GM19239 (cell line): ENCODE measurements at places on chromosomes 6 and 20.

GRCh38 chr20:61976644-61977418 lies 88.8 kb downstream of the TAF4 start:
- DNase-seq, result no peak

- no peak for DNase-seq
Measured at GRCh38 chr20:53813636-53814035, 220.0 kb upstream of the ZNF217 start.

DNA sequence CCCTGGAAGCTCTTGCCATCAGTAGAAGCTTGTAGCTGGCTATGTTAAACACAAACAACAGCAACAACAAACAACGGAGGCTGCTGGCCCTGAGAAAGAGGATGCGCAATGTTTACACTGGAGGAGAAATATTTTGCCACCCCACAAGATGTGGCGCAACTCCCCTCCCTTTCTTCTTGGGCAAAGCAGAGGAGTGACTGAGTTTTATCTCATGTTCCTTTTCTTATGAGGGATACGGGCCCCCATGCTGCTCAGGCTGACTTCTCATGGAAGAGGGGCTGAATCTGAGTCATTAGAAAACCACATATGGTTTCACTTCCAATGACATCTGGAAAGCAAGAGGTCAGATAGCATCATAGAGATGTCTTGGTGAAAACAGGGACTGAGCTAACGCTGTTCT lies 75.9 kb upstream of the HDDC2 start:
- no peak for DNase-seq

DNA sequence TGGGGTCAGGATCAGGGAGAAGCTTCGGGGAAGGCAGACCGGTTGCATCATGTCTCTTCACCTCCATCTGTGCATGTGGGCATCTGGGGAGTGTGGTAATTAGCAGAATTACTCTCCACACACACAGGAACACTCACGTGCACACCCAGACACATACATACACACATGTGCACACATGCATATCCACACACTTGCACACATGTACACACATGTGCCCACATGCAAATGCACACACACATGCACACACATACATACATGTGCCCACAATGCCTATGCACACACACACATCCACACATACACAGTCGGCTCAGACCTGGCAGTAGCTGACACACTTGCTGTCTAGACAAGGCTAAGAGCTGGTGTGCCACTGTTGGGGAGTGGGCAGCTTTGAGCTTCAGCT lies 212.3 kb upstream of the PMEPA1 start:
- no peak for DNase-seq

- no peak for DNase-seq
Measured at GRCh38 chr6:131948692-131949619, 2.2 kb downstream of the CCN2 start.

GRCh38 chr6:39079197-39080125 lies 30.9 kb downstream of the GLP1R start:
- no peak for DNase-seq

DNA sequence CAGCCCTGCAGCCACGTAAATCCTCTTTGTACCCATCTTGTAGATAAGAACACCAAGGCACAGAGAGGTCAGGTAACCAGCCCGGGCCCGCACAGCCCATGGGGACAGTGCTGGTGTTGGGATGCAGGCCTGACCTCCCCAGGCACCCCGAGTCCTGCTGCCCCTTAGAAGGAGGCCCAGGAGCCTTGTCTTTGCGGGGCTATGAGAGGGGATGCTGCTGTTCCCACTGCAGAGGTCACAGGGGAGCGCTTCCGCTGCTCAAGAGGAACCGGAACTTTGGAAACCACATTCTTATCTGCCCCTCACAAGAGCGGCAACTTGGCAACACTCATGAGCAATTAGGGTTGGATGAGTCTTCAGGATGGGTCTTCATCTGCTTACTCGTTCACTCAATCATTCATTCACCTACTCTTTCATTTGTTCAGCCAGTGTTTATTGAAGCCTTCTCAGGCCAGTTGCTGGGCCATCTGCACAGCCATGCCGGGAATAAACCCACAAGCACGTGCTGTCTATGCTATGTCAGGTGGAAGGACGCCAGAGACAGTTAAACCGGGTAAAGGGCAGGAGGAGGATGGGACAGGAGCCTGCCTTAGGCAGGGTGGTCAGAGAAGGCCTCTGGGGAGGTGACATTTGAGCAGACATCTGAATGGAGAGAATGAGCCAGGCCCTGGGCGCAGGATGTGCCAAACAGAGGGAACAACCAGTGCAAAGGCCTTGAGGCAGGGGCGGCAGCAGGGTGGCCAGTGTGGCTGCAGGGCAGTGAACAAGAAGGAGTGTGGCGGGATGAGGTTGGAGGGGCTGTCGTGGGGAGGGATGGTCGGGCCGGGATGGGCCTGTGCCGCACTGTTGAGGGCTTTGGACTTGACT lies 60.8 kb downstream of the RBM38 start:
- peak; percentile 62 for DNase-seq

- no peak for DNase-seq
Measured at GRCh38 chr6:166969390-166970002, 13.1 kb upstream of the RNASET2 start.

DNA sequence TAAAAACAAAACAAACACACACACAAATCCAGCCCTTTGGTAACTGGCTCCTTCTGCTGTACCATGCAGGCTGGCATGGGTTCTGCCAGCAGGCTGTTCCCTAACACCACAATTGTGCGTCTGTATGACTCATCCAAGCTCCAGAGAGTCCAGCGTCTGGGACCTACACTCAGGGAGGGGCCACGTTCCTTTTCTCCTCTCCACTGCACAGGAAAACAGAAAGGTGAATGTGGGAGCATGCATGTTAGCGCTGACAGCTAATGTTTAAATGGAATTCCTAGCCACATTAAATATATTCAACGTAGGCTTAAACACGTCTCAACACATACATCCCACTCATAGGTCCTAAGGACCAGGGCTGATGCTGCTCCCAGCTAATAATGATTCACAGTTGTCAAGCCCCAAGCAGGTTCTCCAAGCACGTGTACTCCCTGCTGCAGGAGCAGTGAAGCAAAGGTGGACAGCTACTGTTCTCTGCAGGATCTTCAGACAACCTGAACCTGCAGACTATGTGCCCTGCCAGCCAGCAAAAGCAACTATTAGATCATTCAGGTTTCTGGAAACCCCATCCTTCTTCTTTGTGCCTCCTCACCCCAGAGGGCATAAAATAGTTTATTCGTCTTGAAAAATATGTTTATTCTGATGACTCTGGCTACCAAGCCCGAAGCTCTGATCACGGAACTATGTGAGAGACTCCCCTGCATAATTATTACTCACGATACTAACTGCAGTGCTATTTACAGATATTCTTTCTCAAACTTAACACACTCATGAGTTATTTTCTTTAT lies 20.9 kb downstream of the MAP1LC3A start:
- DNase-seq, result no peak

GRCh38 chr20:31602779-31603441 lies 2.2 kb upstream of the ID1 start:
- DNase-seq, result no peak

DNA sequence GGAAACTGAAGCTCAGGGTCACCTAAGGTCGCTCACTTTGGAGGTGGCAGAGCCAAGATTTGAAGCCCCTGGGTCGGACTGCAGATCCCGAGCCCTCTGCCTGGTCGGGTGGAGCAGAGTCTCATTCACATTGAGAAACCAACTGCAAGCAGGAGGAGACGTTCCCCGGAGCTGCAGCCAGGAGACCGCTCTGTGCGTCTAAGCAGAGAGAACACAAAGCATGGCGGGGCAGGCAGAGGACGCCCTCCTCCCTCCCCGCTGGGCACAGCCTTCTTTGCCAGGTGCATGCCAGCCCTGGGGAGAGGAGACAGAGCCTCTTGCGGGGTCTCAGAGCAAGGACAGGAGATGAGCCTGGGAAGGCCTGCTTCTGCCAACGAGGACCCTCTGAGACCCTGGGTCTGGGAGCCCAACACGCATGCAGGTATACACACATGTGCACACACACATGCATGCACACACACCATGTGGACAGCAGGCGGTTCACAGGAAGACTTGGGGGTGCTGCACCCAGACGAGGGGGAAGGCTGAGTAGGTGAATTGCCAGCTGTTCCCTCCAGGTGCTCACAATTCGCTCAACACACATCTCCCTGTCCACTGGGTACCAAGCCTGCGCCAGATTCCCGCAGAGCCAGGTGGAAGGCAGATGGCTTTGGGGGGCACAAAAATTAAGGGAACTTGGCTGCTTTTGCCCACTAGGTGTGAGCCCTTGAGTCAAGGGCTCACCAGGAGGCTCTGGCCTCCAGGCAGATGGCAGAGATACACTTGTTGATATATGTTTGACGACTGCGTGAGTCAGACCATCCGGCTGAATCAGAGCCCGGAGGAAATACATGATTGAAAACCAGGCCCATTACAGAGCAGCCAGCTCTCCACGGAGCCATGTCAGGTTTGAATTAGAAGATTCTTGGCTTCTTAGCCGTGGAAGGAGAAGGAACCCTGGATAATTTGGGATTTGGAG lies 5.5 kb upstream of the NTSR1 start:
- no peak for DNase-seq
